ENCODE measurements at places on chromosomes 1 and 21.

DNA sequence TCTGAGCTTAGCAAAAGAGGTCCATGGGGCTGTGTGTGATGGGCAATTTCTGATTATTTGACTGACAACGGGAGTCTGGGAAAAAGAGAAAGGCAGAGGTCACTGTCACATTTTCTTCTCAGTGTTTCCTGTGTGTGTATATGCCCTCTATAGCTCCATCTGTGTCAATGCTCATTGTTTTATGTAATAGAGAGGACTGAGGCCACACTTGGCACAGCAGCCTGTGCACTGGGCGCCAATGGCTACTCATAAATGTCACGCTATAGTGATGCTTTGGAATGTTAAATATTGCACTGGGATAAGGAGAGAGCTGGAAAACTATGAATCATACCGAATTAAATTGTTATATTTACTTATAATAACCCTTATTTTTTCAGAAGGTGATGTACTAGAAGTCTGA is 365.4 kb downstream of the NEGR1 start:
- DNase-seq, result no peak

DNA sequence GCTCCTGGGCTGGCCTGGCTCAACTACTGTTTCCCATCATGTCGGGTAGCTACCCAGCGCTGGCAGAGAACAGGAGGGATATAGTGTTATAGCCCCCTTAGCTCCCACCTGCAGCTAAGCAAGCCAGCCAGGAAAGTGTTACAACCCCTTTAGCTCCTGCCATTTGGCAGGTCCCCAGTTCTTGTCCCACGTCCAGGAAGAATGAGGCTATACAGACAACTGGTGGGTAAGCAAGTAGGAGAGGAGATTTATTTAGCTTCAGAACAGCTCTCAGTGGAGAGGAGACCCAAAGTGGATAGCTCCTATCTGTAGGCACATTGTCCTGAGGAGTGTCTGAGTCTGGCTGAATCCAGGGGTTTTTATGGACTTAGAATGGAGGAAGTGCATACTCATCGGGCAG is 741.1 kb upstream of the B3GALT2 start:
- DNase-seq, result no peak

DNA sequence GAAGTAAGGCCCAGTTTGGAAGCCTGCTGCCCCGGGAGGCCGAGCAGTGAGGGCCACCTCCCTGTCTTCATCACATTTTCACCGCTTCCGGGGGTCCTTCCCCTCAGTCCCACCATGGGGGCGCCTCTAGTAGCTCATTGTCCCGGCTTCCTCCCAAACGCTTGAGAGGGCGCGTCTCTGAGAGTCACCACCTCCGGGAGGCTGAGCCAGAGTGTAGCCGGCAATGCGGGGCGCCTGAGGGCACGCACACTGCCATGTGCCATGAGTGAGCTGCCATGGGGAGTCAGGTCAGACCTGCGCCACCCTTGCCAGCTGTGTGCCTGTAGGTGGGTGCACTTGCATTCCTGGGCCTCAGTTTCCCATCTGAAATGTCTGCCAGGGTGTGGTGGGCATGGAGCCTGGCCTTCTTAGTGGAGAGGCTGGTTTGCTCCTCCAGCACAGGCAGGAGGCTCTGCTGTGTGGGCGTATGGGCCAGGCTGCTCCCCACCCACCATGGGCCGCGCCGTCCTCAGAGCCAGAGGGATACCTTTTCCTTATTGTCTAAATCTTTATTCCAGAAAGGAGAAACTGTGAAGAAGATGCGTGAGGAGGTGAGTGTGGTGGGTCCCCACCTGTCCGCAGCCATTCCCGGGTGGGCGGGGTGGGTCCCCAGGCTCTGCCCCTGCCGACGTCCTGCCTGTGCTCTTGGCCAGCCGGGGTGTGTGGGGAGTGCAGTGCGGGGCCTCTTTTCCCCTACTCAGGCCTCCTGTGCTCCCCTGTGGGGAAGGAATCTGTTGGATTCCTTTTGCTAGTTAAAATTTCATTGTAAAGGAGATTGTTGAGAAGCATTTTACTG is 81.3 kb upstream of the COL6A1 start:
- DNase-seq, result no peak

- no peak for DNase-seq
Observed at GRCh38 chr1:232648316-232648715, 18.4 kb upstream of the SIPA1L2 start.

GRCh38 chr1:23469372-23469982 is 14.5 kb downstream of the ASAP3 start:
- no peak for DNase-seq

All from activated CD4-positive, alpha-beta T cell treated with anti-CD3 and anti-CD28 coated beads, Interleukin-2, amount 50 U/mL, for 48 hours (primary cell).